ENCODE measurements at places on chromosomes 6 and 20.

- peak; percentile 24 for DNase-seq
Observed at GRCh38 chr6:35494161-35494563, 2.7 kb downstream of the TEAD3 start.

DNA sequence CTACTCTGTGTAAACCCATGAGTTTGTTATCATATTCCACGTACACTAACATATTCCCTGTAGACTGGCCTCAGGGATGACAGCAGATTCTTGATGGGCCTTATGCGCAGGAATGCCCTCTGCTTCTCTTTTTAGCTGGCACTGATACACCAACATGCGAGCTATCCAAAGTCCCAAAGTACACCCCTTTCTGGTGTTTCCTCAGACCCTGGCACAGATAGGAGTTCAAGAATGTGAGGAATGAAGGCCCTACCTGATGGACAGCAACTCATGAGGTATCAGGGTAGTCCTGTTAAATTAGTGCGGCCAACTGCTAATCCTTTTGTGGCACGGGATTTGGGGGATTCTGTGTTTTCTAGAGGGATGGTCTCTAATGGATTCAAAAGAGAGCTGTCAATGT lies 93.0 kb downstream of the BACH2 start:
- no peak for DNase-seq

- DNase-seq: no peak
Observed at GRCh38 chr20:36105711-36106226, 48.8 kb upstream of the EPB41L1 start.

- no peak for DNase-seq
Observed at GRCh38 chr6:158465747-158466146, 94.1 kb upstream of the TMEM181 start.

- DNase-seq: no peak
Observed at GRCh38 chr6:39543095-39543494, 182.1 kb downstream of the KIF6 start.

DNA sequence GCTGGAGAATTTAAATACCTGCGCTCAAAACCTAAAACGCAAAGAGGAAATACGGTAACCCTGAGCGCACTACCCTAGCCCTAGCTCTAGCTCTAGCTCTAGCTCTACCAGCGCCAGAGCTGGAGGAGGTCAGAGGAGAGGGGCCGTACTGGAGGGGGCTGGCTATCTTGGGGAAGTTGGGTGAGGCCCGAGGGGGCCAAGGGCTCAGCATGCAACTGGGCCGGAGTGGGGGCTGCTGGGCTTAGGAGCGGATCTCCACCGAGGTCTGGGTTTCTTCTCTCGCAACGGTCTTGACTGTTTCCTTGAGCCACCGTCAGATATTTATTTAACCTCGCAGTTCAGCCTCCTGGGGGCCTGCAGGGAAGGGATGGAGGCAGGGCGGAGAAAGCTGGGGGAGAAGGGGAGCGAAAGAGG lies 91.0 kb downstream of the NCR2 start:
- DNase-seq: peak; percentile 18

- DNase-seq: peak; percentile 66
Observed at GRCh38 chr20:33933469-33933909, 60.2 kb upstream of the RALY start.

All from CD4-positive, alpha-beta T cell treated with Interleukin-21 for 1 hour (primary cell).